Esophagus squamous epithelium (tissue), 5 donors: ENCODE measurements at places on chromosomes 16 and 17. TPM values are rescaled to one million over a fixed set of nuclear protein-coding genes. Genes with fewer than 3 reads are reported as not detected.

Gene SLC38A8
- total RNA-seq, result not detected

Gene CHD9NB
- 1.9 TPM for total RNA-seq

Gene ADAM11
- not detected for total RNA-seq

Gene PIK3R5
- total RNA-seq, result 8.8 TPM

Gene OR1F1
- total RNA-seq, result not detected

Gene CA5A
- not detected for total RNA-seq

Gene CIAO3
- total RNA-seq, result 29.7 TPM
